ENCODE measurements at places on chromosomes 2 and 18.

- DNase-seq = no peak
Observed at GRCh38 chr18:47115205-47115604, 35.1 kb downstream of the HDHD2 start.

- DNase-seq = no peak
Observed at GRCh38 chr2:11996618-11997017, 250.2 kb downstream of the LPIN1 start.

- no peak for DNase-seq
Observed at GRCh38 chr2:101534149-101534611, 59.3 kb upstream of the RFX8 start.

GRCh38 chr2:121099329-121100290, 185.4 kb downstream of the TFCP2L1 start:
- peak; percentile 41 for DNase-seq

GRCh38 chr2:197001921-197002320, 75.4 kb upstream of the PGAP1 start:
- no peak for DNase-seq

- no peak for DNase-seq
Observed at GRCh38 chr18:26536032-26536431, 12.3 kb downstream of the KCTD1 start.

- no peak for DNase-seq
Observed at GRCh38 chr2:62471816-62472215, 34.2 kb downstream of the TMEM17 start.

- no peak for DNase-seq
Observed at GRCh38 chr18:56152551-56153310, 485.7 kb downstream of the TXNL1 start.

- no peak for DNase-seq
Observed at GRCh38 chr2:3535794-3536681, 16.7 kb upstream of the ADI1 start.

- no peak for DNase-seq
Observed at GRCh38 chr2:140383781-140384180, 1603.6 kb upstream of the NXPH2 start.

DNA sequence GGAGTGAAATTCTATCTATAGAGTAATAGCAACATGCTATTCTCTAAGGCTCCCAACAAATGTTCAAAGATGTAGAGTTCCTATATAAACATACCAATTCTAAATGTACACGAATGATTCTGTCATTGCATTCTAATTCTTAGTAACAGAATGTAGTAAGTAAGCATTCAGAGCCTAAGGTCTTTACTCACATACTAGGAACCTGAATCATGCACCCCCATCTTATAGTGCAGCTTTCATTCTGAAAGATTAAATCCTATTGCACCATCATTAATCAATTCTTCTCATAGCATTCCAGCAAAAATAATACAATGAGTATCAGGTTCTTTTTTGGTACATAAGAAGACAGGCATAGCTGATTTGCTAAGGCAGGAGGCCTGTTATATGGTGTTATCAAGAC, 230.0 kb downstream of the NCKAP5 start:
- no peak for DNase-seq

DNA sequence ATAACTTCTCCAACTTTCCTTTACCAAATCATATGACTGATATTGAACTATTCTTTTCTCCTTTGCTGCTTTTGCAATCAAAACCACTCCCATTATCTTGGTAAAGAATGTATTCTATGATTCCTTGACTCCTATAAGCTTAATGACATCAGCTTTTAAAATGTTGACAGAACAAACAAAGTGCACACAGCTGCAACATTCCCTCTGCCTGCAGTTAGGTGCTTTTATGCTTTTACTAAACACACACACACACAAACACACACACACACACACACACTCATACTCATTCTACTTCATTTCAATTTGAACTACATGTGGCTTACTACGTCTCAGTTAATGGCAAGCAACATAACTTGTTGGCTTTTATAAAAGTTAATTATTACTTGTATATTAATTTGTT, 946.6 kb downstream of the DPP10 start:
- no peak for DNase-seq

DNA sequence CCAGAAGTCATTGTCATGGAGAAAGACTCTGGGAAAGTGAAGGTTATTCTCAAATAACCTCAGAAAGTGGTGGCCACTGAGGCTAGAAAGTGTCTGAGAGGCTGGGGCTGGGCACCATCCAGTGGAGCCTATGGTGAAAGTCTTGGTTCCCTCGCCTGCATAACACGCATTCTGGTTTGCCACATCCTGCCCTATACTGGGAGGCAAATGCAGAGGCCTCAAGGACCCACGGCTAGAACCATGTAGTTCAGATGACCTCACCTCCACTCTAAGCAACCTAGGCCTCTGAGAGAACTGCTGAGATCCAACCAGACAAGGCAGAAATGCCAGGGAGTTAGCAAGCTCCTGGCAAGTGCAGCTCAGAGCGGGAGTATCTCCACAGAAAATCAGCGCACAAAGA, 5.1 kb downstream of the ITGB6 start:
- DNase-seq = no peak

DNA sequence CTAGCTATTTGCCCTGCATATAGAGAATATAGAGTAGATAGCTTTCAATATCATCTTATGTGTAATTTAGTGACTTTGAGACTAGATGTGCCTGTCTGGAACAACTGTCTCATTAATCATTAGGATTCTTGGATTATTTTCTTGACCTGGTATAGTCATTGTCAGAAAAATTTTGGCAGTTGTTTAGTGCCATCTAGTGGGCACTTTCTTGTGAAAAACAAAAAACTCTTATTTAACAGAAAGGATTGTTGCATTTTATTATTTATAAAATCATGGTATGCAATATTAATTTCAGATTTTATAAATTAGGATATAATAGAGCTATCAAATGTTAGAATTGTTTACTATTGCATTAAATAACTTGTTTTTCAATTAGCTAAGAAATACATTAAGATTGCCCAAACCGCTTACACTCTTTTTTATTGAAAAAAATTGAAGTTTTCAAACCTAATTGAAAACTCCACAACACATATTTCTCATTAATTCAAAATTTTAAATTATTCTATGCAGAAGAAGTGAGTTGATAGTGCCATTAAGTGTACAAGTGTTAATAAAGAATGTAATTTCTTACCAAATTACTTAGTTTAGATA, 80.3 kb downstream of the DYNAP start:
- DNase-seq = no peak

GRCh38 chr2:27729198-27729597, 42.3 kb upstream of the MRPL33 start:
- DNase-seq = no peak

DNA sequence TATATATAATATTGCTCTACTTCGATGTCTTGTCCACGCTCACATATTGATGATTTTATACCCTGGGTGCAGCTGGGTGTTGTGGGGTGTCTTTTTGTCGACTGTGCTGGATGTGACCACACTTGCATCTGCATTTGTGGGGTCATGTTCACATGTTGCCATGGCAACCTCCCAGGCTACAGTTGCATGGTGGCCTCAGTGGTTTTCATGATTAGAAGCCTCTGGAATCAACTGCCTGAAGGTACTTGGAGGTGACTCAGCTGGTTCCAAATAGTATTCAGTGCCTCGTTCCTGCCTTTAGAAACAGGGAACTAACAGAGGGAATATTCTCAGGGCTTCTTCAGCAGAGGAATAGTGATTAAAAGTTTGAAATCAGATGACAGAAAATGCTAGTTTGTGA, 166.3 kb upstream of the NYAP2 start:
- DNase-seq = no peak

- DNase-seq = peak; percentile 54
Observed at GRCh38 chr2:206443735-206444527, 599 bp downstream of the ADAM23 start.

- DNase-seq = no peak
Observed at GRCh38 chr18:60100778-60101177, 201.0 kb downstream of the PMAIP1 start.

DNA sequence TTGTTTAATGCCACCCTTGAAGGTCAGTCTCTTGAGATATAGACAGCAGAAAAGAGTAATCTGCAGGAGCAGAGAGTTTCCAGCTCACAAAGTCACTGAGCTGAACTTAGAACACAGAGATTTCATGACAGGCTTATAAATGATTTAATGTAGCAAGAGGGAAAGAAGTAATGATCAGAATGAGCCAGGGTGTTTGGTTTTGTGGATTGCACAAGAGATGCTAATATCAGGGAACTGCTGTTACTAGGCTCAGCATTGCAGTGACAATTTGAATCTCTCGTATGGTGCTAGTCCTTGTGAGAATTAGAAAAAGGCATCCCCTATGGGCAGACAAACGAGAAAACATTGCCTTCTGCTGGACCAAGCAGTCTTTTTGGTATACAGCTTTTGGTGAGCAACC, 61.7 kb upstream of the ITGB6 start:
- no peak for DNase-seq

All from endothelial cell (in vitro differentiated cells).